Kidney epithelial cell (primary cell): ENCODE measurements at places on chromosomes 11 and 22. TPM values are rescaled to one million over a fixed set of nuclear protein-coding genes. Genes with fewer than 3 reads are reported as not detected.

DNA sequence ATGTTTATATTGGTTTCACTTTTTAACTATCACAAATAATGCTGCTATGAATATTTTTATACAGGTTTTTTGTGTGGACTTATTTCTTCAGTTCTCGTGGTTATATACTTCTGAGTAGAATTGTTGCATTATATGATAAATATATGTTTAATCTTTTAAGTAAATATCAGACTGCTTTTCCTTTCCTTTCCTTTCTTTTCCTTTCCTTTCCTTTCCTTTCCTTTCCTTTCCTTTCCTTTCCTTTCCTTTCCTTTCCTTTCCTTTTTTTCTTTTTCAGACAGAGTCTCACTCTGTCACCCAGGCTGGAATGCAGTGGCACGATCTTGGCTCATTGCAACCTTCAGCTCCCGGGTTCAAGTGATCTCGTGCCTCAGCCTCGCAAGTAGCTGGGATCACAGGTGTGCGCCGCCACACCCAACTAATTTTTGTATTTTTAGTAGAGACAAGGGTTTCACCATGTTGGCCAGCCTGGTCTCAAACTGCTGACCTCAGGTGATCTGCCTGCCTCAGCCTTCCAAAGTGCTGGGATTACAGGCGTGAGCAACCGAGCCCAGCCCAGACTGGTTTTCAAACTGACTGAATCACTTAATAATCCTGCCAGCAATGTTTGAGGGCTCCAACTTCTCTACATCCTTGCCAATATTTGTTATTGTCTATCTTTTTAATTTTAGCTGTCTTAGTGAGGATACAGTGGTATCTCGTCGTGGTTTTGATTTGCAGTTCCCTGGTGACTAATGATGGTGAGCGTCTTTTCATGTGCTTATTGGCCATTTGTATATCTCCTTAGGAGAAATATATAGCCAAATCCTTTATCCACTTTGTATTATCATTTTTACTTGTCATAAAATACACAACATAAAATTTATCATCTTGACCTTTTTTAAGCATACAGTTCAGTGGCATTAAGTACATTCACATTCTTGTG is 21.9 kb downstream of the HTR3B start:
- DNase-seq, result no peak

GRCh38 chr11:104572279-104572678 is 326.0 kb downstream of the CASP12 start:
- DNase-seq, result no peak

- DNase-seq, result no peak
These were observed 37.0 kb downstream of the SIK3 start for GRCh38 chr11:117061256-117061655.

The TKFC gene
- 35.2 and 58.8 TPM in 2 replicates for total RNA-seq

DNA sequence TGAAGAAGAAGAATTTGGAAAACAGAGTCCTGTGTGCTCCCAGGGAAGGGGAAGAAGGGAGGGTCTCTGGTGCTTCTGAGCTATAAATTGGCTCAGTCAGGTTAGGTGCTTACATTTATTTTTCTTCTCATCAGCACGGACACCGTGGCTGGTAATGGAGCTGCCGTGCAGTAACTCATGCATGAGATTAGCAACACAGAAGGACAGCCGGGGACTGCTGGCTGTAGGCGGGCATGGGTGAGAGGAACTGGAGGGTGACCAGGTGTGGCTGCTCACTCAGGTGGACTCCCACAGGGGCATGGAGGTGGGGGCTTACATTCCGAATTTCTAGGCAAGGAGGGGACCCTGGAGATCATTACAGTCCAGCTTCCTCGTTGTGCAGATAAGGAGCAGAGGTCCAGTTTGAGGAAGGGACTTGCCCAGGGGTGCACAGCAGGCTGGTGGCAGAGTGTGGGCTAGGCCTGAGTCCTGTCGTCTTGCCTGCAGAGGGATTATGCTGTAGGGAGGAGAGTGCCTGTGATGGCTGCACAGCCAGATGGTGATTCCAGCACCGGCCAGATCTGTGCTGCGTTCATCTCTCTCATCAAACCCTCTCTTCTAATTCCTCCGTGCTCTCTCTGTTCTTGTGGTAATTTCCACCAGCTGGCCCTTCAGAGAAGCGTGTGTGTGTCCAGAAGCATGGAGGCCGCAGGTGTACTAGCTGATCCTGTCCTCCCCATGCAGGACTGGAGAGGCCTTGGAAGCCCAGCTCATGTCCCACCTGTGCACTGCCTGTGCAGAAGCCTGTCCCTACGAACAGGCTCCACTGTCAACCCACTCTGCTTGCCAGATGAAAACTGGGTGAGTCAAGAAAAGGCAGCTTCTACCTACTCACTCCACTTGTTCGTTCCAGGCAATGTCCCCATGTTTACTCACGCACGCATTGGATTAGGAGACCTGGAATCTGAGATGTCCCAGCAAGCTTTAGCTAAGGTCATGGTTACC is 78.9 kb downstream of the NTM start:
- no peak for DNase-seq

The SNAP29 gene
- 17.7 and 18.3 TPM in 2 replicates for total RNA-seq

DNA sequence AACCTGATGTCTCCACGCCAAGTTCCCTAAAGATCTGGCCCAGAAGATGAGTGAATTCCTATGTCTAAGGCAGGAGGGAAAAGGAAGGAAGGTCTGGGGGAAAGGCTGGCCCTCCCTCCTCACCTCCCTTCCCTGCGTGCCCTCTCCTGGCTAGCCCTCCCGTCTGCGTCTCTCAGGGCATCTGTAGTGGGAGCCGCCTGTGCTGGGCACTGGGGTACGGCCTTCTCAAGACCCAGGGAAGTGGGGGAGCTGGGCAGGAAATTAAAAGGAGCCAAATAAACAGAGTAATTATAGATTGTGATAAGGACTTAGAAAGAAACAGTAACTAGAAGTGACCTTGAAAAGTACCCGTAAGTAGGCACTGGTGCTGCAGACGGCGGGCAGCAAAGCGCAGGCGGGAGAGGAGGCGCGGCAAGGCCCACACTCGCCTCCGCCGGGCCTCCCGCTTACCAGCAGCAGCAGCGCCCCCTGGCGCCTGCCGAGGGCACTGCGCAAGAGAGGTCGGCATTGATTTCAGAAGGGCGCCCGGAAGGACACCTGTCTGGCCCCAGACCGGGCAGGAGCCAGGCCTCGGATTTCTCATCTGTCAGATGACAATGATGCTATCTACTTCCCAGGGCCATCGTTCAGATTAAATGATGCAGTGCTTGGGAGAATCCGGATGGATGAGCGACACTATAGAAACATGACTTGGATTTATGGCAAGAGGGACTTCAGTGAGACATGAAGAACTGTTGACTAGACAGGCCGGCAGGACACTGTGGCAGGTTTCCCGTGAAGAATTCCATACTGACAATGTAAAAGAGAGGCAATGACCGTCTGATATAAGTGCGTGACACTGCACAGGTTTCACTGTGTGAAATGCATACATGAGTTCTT is 7.3 kb downstream of the KCNJ1 start:
- DNase-seq, result no peak

The GRM5 gene
- total RNA-seq, result 0.17 and 0.34 TPM in 2 replicates

The KRTAP5-11 gene
- not detected in 2 replicates for total RNA-seq

DNA sequence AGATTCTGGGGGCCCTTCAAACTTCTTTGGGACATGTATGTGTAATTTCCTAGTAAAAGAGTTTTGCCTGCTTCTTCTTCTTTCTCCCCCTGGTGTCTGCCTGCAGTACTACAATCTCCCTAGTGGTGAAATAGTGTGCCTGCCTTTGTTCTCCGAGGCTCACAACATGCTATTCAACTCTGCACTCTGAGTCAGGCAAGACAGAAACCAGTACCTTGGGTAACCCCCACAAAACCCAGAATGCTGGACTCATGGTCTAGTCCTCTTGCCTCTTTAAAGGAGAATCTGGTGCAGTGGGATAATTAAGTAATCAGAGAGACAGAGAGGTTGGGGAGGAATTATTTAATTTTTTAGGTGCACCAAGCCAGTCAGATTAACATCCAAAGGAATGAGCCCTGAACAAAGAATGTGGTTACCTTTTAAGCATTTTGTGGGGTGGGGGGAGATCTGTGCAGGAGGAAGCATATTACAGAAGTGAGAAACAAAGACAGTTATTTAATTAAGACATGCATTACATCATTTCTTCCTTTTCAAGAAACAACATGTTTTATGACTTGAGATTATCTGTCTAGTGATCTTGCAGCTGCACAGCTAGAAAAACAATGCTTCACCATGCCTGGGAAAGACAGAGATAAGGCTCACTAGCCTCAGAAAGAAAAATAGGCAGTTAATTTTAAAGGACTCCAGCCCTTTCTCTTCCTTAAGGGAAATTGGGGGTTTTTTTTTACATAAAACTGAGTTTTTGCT is 11.0 kb upstream of the MS4A6A start:
- peak; percentile 21 for DNase-seq

GRCh38 chr22:26393929-26394328 is 35.1 kb upstream of the ASPHD2 start:
- no peak for DNase-seq

DNA sequence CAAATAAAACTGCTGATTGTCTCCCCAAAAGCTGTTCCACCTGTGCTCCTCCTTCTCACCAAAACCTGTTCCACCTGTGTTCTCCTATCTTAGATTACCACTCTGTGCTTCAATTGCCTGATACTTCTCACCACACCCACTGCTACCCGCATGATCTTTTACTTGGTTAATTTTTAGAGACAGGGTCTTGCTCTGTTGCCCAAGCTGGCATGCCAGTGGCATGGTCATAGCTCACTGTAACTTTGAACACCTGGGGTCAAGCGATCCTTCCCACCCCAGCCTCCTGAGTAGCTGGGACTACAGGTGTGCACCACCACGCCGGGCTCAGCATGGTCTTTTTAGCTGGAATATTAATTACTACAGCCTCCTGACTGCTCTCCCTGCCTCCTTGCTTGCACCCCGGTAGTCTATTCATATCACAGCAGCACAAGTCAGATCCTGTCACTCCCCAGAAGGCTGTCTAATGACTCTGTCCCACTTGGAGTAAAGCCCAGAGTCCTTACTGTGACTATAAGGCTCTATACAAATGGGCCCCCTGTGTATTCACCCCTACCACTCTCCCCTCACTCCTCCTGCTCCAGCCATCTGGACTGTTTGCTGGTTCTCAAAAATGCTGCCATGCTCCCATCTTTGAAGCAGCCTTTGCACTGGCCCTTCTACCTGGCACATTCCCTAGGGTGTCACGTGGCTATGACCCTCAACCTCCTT is 3.5 kb downstream of the C11orf91 start:
- no peak for DNase-seq

The FIBIN gene
- 0.89 and 1.3 TPM in 2 replicates for total RNA-seq

GRCh38 chr11:68584991-68585524 is 99.3 kb upstream of the GAL start:
- DNase-seq, result no peak

- DNase-seq, result no peak
These were observed 22.3 kb upstream of the CHRM4 start for GRCh38 chr11:46413760-46414465.

The CRYBB2 gene
- total RNA-seq, result not detected in 2 replicates

- DNase-seq, result no peak
These were observed 1879.0 kb upstream of the RAG2 start for GRCh38 chr11:38476808-38477575.

The IGLL1 gene
- total RNA-seq, result not detected in 2 replicates

The FAM83F gene
- total RNA-seq, result 5.8 and 6.9 TPM in 2 replicates

The SLC35F2 gene
- 44.8 and 48.1 TPM in 2 replicates for total RNA-seq

The KCTD14 gene
- 6.2 and 6.7 TPM in 2 replicates for total RNA-seq

DNA sequence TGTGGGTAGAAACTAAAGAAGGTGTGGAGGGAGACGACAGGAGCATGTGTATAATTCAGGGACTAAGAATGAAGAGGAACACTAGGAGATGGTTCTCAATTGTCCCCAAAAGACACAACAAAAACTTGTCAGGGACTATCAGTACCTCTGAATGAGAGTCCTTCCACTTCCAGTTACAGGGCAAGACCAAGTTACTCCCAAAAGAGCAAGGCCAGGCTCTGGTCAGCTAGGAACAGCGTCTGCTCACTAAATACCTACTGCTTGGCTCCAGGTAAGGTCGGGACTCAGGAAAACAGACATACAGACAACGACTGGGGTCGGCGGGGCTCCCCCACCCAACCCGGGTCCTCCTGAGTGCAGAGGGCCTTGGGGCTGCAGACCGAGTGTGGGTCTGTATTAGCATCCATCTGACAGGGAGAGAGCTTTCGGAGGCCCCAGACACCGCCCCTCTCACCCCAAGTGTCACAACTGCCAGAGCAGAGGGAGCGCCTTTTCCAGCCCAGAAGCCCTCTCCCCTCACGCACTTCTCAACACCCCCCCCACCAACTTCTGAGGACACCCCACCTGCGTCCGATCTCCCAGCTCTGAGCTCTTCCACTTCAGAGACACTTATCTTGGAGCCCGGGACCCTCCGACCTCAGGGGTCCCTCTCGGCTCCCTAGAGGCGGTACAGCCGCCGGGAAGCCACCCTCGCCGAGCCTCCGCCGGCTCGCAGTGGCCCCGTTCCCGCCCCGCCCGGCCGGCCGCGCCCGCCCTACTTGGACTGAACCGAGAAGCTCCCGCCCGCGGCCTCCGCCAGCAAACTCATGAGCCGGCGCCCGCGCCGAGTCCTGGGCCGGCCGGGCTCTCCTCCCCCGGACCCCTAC is 522 bp downstream of the RHOG start:
- DNase-seq, result no peak

DNA sequence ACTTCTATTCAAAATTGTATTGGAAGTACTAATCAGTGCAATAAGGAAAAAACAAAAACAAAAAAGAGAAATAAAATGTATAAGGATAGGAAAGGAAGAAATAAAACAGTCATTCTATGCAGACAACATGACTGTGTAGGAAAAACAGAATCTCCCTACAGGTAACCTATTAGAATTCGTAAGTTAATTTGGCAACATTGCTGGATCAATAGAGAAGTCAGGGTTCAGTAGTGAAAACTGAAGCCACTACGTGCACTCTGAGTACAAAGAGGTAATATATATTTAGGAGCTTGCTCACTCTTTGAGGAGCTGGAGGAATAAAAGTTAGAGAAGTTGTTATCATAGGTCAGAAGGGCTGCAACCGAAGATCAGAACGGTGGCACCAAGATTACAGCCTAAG is 84.0 kb upstream of the BMAL1 start:
- no peak for DNase-seq

The C11orf71 gene
- 1.6 and 1.9 TPM in 2 replicates for total RNA-seq

GRCh38 chr11:73117071-73117470 is 25.0 kb downstream of the FCHSD2 start:
- no peak for DNase-seq

The LRRC75B gene
- total RNA-seq, result 17.3 and 18.1 TPM in 2 replicates

DNA sequence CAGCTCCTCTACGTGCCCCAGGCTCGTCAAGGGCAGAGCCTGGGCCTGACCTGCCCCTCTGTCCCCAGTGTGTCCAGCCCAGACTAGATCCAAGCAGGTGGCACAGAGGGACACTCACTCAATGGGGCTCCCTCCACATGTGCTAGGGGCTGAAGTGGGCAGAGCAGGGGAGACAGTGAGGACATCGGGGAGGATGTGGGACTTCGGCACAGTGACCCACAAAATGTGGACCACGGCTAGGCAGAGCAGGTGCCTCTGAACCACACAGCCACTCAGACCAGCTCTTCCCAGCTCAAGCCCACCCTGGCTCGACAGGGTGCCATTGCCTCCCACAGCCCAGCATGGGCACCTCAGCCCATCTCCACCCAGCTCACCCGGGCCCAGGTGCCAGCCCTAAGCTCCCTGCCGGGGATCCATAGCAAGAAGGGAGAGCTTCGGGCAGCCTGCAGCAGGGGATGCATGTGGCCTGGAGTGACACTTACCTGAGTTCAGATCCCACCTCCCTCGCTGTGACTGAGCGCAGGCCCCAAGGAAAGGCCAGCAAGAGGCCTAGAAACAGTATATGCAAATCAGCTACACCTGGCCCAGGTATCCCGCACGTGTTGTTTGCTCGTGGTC is 46.9 kb upstream of the RTL6 start:
- no peak for DNase-seq

The DDTL gene
- 0.75 and 1.2 TPM in 2 replicates for total RNA-seq

The SCN4B gene
- 0.41 and 0.79 TPM in 2 replicates for total RNA-seq

- DNase-seq, result no peak
These were observed 45.5 kb upstream of the POU2AF2 start for GRCh38 chr11:111200010-111200534.
